ENCODE measurements at places on chromosomes 5 and 9.

DNA sequence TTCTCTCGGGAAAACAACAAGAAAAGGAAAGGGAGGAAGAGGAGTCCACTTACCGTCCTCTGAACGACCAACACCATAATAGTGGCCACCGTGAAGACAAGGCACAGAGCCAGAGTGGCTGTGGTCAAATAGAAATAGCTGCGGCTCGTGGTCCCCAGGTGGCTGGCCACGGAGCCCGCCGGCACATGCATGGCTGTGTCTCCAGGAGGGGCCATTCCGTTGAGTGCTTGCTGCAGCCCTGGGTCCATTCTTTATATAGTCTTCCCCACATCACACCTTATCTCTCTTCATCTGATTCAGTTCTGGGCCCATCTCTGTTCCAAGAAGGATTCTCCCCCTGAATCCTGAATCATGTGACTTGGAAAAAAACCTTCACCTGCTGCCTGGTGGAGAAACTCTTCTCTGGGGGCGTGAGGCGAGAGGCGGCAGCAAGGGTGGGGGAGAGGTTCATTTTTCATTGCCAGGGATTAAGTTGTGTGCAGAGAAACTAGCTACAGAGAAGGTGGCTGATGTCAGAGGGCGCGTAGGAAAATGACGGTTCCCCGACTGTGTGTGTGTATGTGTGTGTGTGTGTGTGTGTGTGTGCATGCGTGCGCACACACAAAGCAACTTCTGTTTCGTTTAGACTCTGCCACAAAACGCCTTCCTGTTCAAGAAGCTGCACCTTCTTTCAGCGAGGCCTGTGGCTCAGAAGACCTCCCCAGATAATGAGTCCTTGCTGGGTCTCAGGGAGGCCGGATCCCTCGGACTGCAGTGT is at the start of gene TNFSF8:
TSS of gene TNFSF8 (minus strand) at position 536 of the 757 bp plus-strand sequence. CDS start at position 248, 288 bp downstream.
- peak; percentile 39 for DNase-seq

DNA sequence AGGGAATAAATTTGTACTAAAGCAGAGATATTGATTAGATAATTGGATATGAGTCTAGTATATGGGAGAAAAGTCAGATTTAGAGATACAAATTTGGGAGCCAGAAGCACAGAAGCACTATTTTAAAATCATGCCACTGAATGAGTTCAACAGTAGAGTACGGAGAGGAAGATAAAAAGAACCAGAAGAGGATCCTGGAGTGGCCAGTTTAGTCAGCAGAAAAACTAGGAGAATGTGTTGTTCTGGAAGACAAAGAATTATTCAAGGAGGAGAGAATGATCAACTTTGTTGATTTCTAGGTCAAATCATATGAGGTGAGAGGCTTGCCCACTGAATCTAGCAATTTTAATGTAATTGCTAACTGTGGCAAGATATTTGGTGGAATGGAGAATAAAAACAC is 67.0 kb downstream of the NIPBL start:
- no peak for DNase-seq

DNA sequence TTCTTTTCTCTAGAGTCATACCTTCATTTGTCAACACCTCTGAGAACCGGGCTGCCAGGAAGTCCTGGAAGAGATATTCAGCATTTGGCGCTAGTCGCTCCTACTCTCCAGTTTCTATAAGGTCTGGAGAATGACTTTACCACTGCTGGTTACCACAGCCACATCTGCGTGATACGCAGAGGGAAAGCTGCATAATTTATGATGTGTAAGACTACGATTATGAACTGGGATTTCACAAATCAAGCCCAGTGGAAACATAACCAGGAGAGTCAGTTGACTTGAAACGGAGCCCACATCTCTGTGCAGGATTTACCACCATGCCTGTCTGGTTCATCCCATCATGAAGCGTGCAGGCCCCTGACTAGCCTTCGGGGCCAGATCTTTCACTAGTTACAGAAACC is 72.6 kb downstream of the FGF1 start:
- no peak for DNase-seq

- no peak for DNase-seq
These were observed 19.2 kb downstream of the DOCK2 start for GRCh38 chr5:169656125-169656901.

DNA sequence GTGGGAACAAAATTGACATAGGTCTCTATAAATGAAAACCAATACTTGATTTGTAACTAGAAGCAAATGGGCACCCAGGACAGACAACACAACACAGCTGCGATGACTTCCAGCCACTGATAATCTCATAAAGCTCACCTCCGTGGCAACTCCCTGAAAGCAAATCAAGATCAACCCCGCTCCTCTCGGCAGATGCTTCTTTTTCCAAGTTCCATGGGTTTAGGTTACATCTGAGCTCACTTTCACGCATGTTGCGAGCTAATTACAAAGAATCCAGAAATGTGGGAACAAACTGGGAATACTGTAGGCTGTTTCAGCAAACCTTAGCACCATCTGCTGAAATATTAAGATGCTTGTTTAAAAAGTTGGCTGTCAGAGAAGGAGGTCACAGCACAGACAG is 153.9 kb downstream of the ELAVL2 start:
- no peak for DNase-seq

DNA sequence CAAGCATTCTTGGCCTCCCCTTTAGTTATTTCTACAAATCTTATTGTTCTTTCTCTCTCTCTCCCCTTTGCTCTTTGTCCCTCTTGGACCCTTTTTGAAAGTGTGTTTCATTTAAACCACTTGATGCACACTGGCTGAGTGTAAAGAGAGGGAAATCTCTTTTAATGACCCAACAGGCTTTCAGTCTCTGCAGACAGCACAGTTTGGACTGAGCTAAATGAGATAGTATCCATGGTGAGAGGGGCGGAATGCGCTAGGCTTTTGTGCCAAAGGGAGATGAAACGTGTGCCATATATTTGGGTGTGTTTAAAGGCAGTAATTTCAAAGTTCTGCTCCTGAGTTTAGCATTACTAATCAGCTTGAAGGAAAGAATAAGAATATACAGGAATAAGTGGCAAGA is 184.9 kb downstream of the PCSK1 start:
- no peak for DNase-seq

DNA sequence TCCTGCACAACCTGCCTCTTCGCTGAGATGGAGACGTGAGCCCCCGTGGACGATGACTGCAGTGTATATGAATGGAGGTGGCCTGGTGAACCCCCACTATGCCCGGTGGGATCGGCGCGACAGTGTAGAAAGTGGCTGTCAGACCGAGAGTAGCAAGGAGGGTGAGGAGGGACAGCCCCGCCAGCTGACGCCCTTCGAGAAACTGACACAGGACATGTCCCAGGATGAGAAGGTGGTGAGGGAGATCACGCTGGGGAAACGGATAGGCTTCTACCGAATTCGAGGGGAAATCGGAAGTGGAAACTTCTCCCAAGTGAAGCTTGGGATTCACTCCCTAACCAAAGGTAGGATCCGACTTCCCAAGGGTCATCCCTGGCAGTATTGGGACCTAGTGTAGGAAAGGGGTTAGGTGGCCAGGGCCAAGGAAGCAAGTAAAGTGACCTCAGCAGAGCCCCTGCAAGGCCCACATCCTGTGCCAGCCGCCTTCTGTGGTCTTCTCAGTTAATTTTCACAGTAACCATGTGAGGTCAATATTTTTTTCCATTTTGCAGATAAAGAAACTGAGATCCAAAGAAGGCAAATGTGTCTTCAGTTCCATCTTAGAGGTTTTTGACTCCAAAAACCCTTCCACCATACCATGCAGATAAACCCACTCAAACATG is 53.8 kb downstream of the NIM1K start:
- no peak for DNase-seq

GRCh38 chr5:163718272-163718671 is 212.9 kb downstream of the MAT2B start:
- no peak for DNase-seq

DNA sequence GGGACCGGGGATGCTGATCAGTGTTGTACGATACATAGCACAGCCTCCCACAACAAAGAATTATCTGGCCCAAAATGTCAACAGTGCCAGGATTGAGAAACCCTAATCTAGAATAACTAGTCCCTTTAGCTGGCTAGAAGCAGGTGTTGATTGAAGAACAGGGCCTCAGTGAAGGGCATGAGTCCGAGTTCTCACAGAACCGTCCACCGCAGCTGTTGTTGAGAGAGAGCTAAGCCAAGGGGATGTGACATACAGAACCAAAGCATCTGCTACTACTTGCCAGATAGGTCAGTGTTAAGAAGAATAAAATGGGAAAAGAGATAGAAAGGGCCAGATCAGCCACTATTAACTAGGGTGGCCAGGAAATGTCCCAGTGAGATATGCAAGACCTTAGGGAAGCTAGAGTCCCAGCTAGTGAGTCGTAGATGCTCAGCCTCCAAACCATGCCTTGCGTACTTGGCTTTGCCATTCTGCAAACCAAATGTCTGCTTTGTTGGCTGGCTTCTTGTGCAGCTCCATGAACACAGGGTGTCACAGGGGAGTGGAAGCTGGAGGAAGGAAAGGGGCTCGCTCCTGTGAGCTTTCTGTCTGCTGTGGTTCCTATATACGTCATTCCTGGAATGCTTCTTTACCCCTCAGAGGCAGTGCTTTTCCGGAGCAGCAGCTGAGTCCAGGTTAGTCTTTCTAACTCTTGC is 68.9 kb downstream of the FBXO38 start:
- DNase-seq: no peak

Measured in activated CD8-positive, alpha-beta memory T cell treated with anti-CD3 and anti-CD28 coated beads for 1 hour (primary cell).